ENCODE measurements at places on chromosomes 1 and 21. TPM values are rescaled to one million over a fixed set of nuclear protein-coding genes. Genes with fewer than 3 reads are reported as not detected.

The C1orf56 gene
- total RNA-seq, result 1.3 TPM

- DNase-seq, result no peak
- H3K4me1 ChIP-seq, result no peaks in the 10 kb centered on the region
- no peaks in the 10 kb centered on the region for H3K36me3 ChIP-seq
Observed at GRCh38 chr1:221459558-221459957, 282.3 kb downstream of the DUSP10 start.

GRCh38 chr1:23500466-23500865 lies 16.5 kb upstream of the ASAP3 start:
- no peak overlapping the region for H3K27ac ChIP-seq
- H3K36me3 ChIP-seq, result peaks cover 5% of the 10 kb centered on the region
- no peak for DNase-seq
- H3K4me3 ChIP-seq, result no peak overlapping the region
- H3K27me3 ChIP-seq, result peaks cover 5% of the 10 kb centered on the region

The CTXND2 gene
- not detected for total RNA-seq

DNA sequence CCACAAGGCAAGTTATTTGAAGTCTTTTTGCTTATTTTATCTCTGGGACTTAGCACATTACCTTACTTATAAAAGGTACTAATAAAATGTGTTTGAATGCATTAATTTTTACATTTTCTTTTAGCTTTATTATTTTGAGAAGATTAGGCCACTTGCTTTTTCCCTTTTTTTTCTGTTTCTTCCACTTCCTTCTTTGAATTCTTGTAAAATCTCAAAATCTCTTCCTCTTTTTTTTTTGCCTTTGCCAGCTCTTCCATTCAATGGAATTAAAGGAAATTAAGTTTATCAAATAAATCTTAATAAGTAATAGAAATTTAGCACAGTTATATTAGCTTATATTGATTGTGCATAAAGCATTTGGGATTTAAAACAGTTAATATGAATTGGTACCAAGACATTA lies 260.9 kb downstream of the SRGAP2C start:
- no peak for DNase-seq
- no peak overlapping the region for H3K27ac ChIP-seq
- no peak overlapping the region for H3K4me3 ChIP-seq
- H3K27me3 ChIP-seq, result no peaks in the 10 kb centered on the region

All from activated CD8-positive, alpha-beta T cell treated with anti-CD3 and anti-CD28 coated beads, Interleukin-2, amount 10 ng/mL, durations not matched to agents 7 days and 5 days (primary cell).